ENCODE measurements at places on chromosomes 7 and 10.

- no peak for DNase-seq
These were observed 247.5 kb downstream of the ADARB2 start for GRCh38 chr10:1489801-1490200.

GRCh38 chr10:113494761-113495160 is 58.1 kb upstream of the HABP2 start:
- DNase-seq, result no peak

DNA sequence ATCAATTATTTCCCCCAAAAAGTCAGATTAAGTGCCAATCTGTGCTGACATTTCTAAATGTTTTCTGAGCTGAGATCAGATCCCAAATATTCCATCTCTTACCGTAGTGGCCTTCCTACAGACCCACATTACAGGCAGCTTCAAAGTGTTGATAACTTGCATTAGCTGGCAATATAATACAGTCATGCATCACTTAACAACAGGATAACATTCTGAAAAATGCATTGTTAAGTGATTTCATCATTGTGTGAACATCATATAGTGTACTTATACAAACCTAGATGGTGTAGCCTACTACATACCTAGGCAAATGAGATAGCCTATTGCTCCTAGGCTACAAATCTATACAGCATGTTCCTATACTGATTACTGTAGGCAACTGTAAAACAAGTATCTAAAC is 22.4 kb downstream of the SLC25A13 start:
- no peak for DNase-seq

GRCh38 chr10:120600871-120601649 is 144.0 kb downstream of the PLPP4 start:
- DNase-seq, result no peak

GRCh38 chr7:69922026-69922803 is 323.9 kb downstream of the AUTS2 start:
- DNase-seq, result no peak

GRCh38 chr10:73554721-73555120 is 36.4 kb downstream of the USP54 start:
- no peak for DNase-seq

Measured in NCI-H1930 (cell line).